ENCODE measurements at places on chromosomes 4 and X.
A peak's percentile ranks its signal among the peaks of the same experiment; 100 is the strongest.

DNA sequence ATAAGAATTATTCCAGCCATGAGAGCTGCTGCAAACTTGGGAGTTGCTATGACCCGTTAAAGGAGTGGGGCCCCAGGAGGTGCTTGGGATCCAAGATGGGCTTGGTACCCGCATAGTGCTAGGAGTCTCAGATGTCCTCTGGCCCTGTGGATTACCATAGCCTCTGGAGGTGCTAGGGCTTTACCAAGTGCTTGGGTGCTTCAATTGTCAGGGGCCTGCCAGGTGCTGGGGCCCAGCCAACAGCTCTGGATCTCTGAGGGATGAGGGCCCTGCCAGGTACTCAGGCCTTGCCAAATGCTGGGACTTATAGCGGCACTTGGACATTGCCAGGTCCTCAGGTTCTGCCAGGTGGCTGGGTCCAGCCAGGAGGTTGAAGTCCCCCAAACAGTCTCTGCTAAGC, 32.0 kb upstream of the USP51 start:
- DNase-seq: no peak

DNA sequence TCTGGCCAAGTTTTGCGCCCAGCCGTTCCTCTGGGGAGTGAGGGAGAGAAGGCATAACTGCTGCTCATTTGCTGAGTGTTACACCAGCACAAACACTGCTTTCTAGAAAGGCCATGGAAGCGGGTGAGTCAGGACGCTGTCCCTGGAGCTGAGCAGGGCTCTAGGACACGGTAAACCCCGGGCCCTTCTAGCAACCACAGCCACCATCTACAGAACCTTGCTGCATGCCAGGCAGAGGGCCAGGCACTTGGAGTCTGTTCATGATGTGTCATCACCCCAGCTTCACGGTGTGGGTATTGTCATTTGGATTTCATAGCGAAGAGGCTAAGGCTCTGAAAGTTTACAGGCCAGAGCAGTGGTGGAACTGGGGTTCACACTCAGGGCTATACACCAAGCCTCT, 31.8 kb upstream of the C4orf50 start:
- no peak for DNase-seq

GRCh38 chr4:158816955-158817354, 48.1 kb downstream of the FNIP2 start:
- no peak for DNase-seq

GRCh38 chr4:67779631-67780030, 25.4 kb upstream of the GNRHR start:
- no peak for DNase-seq

DNA sequence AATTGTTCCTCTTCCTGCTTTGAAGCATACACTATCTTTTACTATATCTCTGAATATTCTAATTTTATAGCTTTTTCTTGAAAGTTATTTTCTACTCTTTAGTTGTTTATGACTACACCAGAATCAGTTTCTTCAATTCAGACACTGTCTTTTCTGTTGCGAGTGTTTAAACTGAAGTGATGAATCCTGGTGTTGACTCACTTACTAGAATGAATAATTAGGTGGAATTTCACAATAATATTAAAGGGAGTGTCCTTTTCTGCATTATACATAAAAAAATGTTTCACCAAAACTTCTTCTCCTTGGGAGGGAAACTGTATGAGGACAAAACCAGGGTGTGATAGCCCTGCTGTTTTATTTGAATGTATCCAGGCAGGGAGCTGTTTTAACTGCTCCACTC, 1383.1 kb downstream of the C4orf33 start:
- no peak for DNase-seq

GRCh38 chr4:126748736-126749135, 884.0 kb upstream of the INTU start:
- no peak for DNase-seq

DNA sequence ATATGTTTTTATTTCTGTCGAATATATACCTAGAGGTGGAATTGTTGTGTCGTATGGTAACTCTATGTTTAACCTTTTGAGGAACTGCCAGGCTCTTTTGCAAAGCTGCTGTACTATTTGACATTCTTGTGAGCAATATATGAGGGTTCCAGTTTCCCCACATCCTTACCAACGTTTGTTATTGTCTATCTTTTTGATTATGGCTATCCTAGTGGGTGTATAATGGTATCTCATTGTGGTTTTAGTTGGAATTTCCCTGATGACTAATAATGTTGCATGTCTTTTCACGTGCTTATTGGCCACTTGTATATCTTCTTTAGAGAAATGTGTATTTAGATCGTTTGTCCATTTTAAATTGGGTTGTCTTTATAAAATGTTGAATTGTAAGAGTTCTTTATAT, 24.5 kb downstream of the REPS2 start:
- no peak for DNase-seq

DNA sequence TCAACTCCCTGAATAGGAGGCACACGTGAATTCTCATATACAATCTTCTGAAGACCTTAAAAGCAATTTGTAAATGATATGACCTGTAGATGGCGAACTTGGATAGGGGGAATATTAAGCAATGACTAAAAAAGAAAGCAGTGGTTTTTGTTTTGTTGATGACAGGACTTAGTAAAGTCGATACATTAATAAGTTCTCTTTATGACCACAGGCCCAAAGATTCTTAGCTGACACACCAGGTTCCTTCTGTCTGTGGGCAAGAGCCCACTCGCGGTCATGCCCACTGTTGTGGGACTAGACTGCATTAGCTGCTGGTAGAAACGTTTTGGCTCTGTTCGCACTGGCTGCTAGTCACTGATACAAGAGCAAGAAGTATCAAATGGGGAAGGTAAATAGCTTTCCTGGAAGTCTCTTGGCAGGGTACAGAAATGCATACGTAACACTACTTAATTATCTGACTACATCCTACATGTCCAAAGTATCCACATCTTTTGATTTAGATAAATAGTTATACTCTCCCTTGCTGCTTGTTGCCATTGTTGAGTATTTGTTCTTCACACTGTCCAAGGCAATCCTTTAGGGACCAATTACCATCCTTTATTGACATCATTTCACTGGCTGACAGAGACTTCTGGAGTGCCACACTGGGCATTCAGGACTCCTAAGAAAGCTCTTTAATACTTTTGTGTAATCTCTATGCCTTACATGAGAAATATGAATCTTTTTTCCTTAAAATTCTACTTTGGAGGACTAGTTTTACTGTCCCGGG, 31.0 kb downstream of the ALPK1 start:
- DNase-seq: peak; percentile 66

DNA sequence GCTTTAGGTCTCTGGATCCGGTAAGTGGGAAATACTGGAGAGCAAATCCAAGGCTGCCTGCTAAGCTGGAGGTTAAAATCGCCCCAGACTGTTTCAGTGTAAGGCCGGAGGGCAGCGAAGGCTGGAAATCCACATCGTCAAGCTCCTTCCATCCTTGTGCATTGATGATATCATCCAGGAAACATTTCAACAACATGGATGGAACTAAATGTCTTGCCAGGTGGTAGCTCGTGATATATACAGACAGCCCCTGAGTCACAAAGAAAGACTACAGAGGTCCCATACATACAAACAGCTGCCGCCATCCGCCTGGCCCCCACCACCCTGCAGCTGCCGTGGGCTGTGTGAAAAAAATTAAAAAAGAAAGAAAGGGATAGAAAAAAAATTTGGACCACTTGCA, 148.9 kb upstream of the RBPJ start:
- no peak for DNase-seq

GRCh38 chr4:55758066-55758465, 61.5 kb upstream of the EXOC1L start:
- DNase-seq: no peak

DNA sequence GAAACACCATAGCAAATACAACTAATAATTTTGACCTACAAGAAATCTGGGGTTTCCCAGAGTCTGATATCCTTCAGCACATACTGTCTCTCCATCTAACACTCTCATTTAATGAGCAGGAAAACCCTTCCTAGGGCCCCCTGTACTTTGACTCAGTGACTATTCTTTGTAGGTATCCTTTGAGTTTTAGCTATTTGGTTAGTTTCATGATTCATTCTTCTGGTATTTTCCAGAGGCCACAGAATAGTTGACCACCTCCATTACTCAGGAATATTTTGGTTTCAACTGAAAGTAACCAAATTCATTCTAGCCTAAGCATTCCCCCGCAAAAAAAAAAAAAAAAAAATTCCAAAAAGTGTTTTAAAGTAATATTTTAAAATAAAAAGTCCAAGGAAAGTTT, 140.0 kb downstream of the IDS start:
- DNase-seq: peak; percentile 22

DNA sequence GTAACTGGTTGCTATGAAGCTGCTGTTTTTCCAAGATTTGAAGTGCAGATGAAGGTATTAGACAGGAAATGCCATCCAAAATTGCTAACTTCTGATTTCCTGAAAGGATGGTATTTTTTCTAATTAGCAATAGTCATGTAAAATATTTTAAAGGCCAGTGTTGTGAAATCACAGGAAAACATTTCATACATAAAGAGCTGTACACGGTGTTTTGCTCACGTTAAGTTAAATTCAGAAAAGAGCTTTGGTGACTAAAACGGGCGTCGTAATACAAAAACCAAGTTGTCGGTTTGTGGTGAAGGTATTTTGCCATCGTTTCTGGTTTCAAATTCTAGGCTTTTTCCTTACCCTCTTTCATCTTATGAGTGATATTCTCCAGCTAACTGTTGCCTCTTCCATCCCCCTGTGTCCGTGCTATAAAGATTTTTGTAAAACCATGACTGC, 39.8 kb downstream of the AFF1 start:
- DNase-seq: no peak

DNA sequence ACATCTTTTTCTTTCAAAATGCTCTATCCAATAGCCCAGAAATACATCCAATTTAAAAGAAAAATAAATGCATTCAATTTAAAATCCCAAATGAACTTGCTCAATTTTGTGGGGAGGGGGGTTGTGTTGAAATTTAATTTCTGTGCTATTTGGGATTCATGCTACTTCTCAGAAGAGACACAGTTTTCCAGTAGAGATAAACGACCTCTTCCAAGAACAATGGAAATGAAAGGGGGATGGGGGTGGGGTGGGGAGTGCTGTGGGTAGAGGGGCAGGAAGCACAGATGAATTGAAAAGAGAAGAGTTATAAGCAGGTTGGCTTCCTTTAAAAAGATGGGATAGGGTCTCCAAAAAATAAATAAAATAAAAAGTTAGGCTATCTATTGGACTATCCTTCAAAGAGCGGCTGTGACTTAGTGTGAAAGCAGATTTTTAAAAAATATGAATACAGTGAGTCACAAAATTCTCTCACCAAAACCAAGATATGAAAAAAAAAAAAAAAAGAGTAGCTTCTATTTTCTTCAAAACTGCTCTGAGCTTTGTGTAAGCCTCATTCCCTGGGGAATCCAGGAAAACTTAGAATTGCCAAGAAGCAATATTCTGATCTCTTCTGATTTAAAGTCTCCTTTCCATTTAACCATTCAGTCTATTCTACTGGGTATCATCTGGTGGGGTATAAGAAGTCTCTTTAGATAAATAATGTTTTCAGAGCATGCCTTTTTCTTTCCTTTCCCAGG, 324.3 kb downstream of the PTTG2 start:
- no peak for DNase-seq

DNA sequence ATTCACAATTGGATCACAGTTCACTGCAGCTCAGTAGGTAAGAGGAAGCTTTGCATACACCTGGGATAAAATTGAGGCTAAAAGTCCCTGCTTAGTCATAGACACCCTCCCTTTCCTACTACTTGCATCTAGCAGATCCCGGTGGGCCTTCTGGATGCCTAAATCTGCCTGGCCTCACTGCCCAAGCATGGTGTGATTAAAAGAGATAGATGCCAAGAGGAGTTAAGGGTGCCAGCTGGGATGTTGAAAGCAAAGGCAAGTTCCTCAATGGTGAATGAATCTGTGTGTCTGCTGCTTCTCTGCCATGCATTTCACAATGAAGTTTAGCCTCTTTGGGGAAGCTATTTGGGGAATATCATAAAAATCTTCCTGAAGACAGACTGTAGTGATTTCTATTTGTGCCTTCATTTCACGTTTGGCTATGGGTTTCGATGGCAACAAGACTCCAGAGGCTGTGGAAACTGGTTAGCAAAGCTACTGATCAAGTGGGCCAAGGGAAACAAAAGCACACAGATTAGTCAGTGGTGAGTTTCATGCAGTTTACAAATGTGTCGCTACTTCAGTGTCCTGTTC, 534.0 kb downstream of the ANKRD50 start:
- no peak for DNase-seq

GRCh38 chrX:55490974-55491373, 1.3 kb upstream of the USP51 start:
- DNase-seq: no peak

DNA sequence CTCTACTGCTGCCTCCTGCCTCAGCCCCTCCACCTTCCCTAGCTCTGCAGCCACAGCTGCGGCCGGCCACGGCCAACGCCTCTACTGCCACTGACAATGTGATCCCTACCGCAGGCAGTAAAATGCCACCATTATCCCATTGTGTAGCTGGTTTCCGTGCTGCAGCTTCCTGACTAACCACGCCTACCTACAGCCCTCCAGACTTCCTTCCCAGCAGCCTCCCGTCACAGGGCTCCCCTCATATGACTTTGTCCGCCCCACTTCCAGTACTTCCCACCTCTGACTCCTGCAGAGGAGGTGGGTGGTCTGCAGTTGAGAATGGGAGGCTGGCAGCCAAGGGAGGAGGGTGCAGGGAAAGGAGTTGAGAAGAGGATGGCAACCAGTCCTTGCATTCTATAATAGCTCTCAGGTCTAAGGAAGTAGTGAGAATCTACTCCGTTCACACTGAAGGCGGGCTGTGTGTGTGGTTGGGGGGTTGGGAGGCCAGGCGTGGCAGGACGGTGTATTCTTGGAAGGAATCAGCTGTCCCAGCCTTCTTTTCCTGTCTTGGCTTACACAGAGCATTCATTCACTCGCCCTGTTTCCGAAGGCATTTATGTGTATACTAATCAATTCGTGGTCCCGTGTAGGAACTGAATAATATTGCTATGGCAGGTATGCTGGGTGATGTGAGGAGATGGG, 33.1 kb upstream of the USP51 start:
- DNase-seq: no peak
